ENCODE measurements at places on chromosomes 4 and X. TPM values are rescaled to one million over a fixed set of nuclear protein-coding genes. Genes with fewer than 3 reads are reported as not detected.

GPM6B gene
- total RNA-seq: 1.2 TPM

DNA sequence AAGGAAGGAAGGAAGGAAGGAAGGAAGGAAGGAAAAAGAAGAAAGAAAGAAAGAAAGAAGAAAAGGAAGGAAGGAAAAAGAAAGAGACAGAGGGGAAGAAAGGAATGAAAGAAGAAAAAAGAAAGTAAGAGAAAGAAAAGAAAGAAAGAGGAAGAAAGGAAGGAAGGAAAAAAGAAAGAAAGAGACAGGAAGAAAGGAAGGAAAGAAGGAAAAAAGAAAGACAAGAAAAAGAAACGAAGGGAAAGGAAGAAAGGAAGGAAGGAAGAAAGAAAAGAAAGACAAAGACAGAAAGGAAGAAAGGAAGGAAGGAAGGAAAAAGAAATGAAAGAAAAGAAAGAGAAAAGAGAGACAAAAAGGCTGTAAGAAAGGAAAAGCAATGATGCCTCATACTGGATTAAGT, 101.1 kb upstream of the PPP2R3B start:
- DNase-seq: no peak

GRCh38 chr4:86891762-86892635, at the start of gene C4orf36:
TSS of gene C4orf36 (minus strand) at chr4:86892422. CDS start at chr4:86891520, 902 bp downstream.
- DNase-seq: peak; percentile 87

DNA sequence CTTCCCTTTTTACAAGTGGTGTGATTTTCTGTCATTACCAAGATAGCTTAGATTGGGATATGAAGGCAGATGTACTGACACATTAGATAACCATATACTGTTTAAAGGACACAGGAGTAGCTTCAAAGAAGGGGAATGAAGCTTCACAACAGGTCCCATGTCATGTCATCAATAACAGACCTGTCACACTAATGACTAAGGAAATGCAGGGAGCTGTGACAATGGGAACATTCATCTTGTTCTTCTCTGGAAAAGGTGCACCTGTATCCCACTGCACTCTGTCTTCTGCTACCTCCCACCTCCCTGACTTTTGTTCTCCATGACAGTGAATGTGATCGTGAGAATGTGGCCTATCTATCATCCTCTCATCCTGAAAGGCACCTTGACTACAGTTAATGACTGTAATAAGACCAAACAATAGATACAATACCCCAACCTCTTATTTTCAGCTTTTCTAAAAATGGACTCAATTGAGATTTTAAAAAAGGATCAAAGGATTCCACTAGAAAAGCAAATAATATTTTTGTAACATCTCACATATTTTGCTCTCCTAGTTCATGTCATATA, 472.5 kb downstream of the STPG2 start:
- no peak for DNase-seq

GLRB gene
- total RNA-seq: 2.6 TPM

CHM gene
- 15.6 TPM for total RNA-seq

AVPR2 gene
- total RNA-seq: not detected

DNA sequence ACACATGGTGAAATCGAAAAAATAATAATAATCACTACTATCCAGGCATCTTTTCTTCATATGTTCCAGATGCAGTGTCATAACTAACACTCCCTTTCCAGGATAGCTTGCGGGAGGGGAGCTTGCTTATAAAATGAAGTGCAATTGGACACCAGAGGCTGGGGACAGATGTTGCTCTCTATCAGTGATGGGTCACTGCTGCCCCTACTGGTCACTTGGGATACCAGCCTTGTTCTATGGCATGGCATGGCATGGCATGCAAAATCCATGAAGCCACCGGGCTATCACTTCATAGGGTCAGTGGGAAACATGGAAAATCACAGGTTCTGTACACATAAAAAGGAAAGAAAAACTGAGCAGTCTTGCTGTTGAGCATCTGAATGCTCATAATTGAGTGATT, 168.1 kb downstream of the GLRA2 start:
- peak; percentile 11 for DNase-seq

DNA sequence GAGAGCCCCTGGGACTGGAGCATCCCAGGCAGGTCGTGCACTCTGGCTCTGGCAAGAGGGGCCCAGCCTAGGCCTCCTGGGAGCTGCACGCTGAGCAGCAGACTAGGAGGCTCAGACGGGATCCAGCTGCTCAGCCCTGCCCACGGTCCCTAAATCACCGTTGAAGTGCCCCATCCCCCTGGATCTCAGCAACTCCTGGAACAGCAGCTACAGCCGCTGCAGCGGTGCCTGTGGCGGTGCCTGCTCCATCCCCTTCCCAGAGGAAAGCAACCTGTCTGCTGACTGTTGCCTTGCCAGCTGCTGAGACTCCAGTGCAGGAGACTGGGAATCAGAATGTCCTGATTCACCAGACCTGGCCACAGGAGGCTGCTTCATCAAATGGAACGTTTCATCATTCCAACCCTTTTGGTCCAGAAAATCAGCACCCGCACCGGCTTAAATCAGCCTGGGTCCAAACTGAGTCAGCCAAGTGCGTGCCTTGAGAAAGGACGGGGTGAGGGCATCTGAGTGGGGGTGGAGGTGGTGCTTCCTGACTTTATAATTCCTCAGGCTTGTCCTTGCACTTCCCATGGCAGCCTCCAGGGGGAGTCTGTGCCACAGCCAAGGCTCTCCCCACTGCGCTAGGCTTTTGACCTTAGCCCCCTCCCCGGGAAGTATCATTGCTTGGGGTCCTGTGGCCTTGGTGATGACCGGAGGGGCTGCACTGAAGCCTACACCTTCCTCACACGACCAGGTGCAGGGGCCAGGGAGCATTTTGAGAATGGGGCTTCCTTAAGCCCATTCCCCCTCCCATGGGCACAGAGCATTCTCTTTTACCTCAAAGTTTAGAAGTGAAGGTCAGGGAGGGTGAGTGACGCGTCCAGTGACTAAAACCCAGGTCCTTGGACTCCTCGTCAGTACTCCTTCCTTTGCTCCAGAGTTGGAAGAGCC, 6.5 kb downstream of the ZNF185 start:
- peak; percentile 65 for DNase-seq

- peak; percentile 40 for DNase-seq
Measured at GRCh38 chrX:110042496-110042895, 39.6 kb downstream of the TMEM164 start.

ATP8A1 gene
- 1.4 TPM for total RNA-seq

GPR82 gene
- not detected for total RNA-seq

MSANTD1 gene
- 0.26 TPM for total RNA-seq
